ENCODE measurements at places on chromosomes 5 and 9.

DNA sequence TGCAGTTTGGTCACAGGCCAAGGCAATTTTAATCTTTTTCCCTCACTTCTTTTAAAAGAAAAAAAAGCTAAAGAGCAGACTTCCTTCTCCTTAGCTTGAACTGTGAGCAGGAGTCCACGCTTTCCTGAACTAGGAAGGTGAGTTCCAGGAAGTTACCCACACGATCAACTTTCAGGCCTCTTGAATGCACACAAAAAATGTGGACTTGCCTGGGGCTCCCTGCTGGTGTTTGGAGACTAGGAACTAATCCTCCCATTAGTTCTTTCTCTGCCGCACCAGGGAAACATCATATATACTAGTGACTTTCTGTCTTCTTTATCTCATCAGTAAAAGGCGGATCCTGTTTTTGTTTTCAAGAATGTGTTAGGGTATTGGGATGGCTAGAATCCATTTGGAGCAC is 240.0 kb downstream of the GOLPH3 start:
- DNase-seq, result no peak

DNA sequence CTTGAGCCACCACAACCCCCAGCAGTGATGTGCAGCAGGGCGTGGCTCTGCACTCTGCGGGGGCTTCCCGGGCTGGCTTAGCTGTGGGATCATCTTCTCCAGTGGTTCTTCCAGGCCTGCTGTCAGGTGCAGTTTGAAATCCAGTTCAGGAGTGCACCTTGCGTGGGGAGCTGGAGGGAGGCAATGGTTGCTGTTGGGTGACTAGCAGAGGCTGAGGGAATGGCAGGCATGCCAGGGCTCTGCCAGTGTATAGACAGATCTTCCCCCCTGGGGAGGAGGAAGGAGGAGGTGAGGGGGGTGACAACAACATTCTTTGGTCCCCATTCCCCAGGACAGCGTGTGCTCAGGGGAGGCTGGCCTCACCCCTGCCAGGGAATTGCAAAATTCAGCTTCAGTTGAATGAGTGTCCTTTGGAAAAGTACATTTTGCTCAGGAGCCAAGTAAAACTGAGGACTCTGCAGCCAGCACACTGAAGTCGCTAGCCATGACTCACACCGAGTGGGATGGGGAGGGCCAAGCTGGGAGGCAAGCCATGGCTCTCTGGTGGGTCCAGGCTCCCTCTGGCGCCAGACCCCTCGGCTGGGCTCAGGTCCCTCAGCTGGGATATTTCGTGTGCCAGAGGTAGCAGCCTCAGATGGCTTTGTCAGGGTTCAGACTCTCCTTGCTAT is 35.0 kb downstream of the ERGIC1 start:
- no peak for DNase-seq

DNA sequence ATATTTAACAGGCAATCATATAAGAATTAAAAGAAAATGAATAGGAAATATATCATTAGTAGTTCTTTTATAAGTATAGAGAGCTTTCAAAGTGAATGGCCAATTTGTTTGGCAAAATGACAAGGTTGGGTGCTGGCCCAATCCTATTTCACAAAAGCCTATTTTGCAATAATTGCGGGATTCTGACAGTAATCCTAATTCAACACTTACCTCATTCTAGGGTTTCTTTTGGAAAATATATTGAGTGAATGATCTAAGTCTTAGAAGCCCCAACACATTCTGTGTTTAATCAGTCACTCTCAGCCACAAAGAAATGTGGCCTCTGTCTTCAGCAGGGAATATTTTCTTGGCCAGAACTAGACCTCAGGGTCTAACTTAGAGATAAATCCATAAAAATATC is 835.9 kb upstream of the ZNF608 start:
- DNase-seq, result no peak

DNA sequence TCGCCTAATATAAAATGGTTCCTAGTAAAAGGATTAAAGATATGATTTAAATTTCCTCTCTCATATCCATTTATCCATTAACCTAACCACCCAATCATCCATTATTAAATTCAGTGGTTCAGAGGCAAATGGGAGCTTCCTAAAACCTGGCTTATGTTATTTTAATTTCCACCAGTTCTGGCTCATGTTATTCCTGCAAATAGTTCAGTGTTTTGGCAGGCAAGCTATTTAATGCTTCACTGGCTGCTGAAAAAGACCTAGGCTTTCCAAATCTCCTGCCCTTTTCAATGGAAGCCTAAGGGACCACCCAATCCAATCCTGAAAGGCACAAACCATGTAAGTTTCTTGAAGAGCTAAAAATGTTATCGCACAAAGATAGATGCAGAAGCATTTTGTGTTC is 52.3 kb downstream of the POC5 start:
- DNase-seq, result no peak

DNA sequence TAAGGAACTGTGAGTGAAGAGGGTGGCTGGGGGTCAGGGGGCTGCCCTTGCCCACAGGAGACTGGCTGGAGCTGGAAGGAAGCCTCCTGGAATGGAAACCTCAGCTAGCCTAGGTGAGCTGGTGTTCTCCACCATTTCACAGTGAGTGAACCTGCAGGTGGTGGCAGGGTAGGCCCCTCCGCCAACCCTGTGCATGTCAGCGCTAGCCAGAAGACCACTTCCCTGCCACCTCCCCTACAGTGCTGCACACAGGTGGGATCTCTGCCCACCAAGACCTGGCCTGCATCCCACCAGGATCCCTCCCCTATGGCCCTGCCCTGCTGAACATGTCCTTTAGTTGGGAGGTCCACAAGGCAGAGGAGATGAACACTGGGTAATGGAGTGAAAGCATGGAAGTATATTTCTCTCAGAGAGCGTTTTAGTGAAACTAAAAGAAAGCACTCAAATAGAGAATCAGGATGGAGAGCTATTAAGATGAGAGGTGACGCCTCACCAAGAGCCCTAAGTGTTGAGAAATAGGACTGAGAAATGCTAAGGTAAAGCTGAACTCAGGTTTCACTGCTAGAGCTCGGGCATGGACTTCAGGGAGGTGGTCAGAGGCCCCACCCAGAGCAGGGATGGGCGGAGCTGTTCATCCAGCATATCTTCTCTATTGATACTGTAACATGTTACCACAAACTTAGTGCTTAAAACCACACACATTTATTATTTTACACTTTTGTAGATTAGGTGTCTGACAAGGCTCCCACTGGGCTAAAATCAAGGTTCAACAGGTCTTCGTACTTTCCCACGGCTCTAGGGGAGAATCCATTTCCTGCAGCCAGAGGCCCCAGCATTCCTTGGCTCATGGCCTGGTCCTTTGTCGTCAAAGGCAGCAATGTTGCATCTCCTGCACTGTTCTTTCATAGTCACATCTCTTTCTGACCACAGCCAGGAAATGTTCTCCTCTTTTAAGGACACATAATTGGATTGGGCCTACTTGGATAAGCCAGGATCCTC is 83.2 kb downstream of the DIRAS2 start:
- no peak for DNase-seq

GRCh38 chr9:37281541-37281940 is 141.0 kb upstream of the GRHPR start:
- no peak for DNase-seq

GRCh38 chr5:132389585-132390286 is 20.2 kb downstream of the SLC22A5 start:
- no peak for DNase-seq

GRCh38 chr5:175335691-175336090 is 108.3 kb downstream of the DRD1 start:
- DNase-seq, result no peak

DNA sequence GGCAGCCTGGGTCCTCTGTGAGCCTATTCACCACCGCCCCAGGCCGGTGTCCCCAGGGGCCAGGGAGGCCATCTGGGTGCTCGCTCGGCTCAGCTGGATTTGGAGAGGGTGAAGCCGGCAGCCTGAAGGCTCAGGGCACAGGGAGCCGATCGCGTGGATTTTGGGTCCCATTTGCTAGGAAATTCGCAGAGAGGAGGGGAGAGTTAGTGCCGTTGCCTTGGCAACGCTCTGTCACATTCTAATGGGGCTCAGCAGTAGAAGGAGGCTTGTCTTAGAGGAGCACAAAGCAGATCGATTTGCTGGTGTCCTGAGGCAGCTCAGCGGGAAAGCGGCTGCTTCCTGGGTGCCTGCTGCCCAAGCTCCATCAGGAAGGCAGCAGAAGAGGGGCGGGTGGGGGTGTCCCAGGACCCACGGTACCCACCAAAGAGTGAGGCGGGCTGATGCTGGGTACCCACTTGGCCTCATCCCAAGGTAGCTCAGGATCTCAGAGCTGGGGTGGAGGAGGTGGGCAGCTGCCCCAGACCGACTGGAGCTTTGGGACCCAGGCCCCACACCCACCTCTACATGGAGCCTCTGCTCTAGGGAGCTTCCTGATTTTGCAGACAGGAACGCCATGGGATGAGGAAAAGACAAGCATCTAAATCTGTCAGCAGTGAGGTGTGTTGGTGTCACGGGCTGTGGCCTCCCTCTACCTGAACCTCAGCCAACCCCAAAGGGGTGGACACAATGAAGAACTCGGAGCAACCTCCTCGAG is 17.1 kb upstream of the OLFM1 start:
- no peak for DNase-seq

GRCh38 chr9:103837940-103838339 is 256.2 kb upstream of the SMC2 start:
- DNase-seq, result no peak

- no peak for DNase-seq
Measured at GRCh38 chr5:58016877-58017276, 443.0 kb downstream of the PLK2 start.

GRCh38 chr5:169050146-169050571 is 250.8 kb downstream of the SLIT3 start:
- no peak for DNase-seq

GRCh38 chr5:148457183-148457620 is 73.4 kb downstream of the FBXO38 start:
- DNase-seq, result no peak

DNA sequence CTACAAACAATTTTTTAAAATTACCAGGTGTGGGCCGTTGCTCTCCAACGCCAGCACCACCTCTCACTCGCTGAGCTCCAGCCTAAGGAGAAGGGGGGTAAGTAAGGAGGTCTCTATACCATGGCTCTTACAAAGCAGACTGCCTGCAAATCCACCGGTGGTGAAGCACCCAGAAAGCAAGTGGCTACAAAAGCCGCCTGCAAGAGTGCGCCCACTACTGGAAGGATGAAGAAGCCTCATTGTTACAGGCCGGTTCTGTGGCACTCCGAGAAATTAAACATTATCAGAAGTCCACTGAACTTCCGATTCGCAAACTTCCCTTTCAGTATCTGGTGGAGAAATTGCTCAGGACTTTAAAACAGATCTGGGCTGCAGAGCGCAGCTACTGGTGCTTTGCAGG is 46.0 kb downstream of the CDO1 start:
- DNase-seq, result no peak

Measured in GM12864 (cell line).